ENCODE measurements at places on chromosomes 11 and 22.

GRCh38 chr22:42180349-42180842, 49.8 kb upstream of the CYP2D6 start:
- DNase-seq, result no peak

DNA sequence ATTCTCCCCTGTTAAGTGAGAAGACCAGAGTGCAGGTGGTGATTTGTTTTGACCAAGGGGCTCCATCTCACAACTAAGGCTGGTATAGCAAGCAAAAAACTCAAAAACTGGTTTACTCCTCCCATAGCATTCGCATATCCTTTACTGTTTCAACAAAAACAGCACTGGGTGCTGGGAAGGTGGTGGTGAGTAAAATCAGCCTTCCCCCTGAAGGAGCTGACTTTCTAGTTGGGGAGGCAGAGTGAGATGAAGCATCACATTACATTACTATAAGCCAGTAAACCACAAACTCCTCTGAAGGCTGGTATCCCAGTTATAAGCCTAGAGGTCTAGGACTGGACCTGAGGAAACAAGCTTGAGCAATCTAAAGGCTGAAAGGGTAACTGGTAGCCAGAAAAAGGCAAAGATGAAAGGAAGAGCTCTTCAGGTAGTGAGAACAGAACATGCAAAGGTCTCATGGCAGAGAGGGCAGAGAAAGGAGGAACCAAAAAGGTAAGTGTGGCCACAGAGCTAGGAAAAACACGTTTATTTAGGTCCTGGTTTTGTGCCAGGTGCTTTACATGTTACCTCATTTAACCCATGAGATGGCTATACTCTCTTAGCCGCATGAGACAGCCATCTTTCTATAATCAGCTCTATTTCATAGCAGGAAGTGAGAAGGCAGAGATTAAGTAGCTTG, 22.3 kb downstream of the TMEM123 start:
- DNase-seq, result no peak

GRCh38 chr11:94147433-94147845, 18.8 kb downstream of the PANX1 start:
- no peak for DNase-seq

DNA sequence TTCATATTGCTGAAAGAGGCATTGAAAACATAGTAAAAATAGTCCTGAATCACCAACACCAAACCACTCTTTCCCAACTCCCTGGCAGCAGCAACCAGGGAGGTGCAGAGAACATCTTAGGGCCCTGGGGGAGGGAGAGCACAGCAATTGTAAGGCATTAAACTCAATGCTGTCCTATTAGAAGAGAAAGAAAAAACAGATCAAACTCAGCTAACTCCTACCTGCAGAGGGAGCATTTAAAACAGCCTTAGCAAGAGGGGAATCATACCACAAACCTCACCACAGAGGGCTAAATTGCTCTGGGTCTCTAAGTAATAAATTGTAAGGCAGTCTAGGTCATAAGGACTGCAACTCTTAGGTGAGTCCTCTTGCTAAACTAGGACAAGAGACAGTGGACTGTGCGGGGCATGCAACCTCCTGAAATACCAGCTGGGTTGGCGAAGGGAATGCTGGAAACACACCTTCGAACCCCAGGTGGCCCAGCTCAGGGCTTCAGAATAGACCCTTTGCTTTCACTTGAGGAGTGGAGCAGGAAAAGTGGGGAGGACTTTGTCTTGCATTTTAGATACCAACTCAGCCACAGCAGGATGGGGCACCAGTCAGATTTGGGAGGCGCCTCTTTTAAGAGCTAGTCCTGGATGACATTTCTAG, 697.1 kb upstream of the FAT3 start:
- DNase-seq, result no peak

DNA sequence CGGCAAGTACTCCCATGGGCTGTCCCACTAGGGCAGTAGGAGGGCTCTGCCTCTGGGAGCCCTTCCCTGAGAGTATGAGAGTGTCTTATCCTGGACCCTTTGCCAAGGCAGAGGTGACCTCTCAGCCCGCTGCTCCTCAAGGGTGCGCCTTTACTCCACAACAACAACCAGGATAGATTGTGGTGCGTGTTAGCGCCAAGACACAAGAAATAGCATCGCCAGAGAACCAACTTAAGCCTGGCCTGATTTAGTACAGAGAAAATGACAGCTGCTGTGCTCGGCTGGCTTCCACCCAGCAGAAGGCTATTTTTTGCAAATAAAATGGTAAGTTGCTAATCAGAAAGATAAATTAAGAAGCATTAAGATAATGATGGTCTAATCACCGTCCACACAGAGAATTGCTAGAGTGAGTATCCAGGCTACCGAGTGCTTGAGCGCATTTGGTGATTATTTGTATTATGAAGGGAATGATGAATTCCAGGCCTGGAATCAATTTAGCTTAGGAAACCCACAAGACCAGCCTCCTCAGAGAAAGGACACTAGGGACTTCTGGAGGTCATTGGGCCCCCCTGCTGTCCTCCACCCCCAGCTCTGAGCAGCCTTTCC, 119.8 kb downstream of the PKNOX2 start:
- DNase-seq, result no peak

GRCh38 chr11:73598719-73599379, 937 bp upstream of the FAM168A start:
- no peak for DNase-seq

GRCh38 chr11:134032501-134033091, 36.3 kb upstream of the JAM3 start:
- DNase-seq, result no peak

DNA sequence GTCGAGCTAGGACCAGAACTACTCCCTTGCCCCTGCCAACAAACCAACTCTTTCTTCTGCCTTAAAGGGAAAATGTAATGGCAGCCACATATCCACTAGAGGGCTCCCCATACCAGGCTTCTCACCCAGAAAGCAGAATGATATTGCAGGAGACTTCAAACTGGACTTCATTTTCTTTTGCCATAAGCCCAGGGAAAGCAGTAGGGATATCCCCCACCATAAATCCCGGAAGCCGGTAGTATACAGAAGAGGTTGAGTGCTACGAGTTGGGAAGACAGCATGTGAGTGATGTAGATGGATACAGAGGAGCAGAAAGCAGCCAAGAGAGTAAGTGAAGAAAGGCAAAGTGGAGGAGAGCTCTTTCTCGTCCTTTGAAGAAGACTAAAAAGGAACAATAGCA, 12.1 kb downstream of the PLAAT5 start:
- no peak for DNase-seq

- no peak for DNase-seq
Observed at GRCh38 chr11:1051356-1052132, 15.0 kb upstream of the MUC6 start.

Measured in activated gamma-delta T cell (primary cell).